CD4-positive, alpha-beta T cell (primary cell): ENCODE measurements at places on chromosomes 6 and 20.

- no peak for DNase-seq
Observed at GRCh38 chr20:62080249-62080990, 14.7 kb upstream of the TAF4 start.

DNA sequence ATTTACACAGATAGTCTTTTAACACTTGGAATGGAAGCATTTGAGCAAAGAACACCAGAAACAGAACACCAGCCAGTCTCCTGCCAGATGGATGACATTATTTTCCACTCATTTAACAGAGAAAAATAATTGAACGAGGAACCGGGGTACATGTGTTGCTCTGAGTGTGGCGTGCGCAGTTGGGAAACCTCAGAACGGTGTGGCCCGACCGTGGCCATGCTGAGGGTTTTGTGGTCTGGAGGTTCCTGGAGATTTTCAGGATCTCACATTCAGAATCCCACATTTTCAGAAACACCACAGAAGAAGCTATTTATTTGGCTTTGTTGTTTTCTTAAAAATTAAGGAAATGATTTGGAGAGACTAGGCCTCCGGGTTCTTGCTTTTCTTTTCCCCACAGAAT is 126.9 kb upstream of the QKI start:
- DNase-seq = no peak

DNA sequence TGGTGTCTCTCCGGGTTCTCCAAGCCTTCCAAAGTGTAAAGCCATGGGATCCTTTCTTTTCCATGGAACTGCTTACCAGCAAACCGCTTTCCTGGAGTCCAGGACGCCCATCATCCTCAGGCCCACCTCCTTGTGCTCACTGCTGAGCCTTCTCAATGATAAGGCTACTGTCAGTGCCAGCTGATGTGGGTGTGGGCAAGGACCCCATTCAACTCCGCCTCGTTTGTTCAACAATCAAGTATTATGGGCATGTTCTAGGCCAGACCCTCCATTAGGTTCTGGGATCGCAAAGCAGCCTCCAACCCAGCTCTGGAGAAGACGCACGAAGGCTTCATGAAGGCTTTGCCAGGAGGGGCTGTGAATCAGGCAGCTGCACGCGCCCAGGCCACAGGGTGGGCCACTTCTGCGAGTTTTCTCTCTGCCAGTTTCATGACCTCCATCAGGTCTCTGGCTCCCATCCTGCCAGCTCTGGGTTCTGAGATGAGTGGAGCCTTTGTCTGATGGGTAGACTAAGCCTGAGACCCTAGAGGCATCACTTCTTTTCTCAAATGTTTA is 177.1 kb downstream of the MRPL14 start:
- no peak for DNase-seq

- DNase-seq = peak; percentile 4
Observed at GRCh38 chr20:61263084-61263695, 11.1 kb downstream of the CDH4 start.

- DNase-seq = peak; percentile 7
Observed at GRCh38 chr20:60138256-60139220, 180.3 kb downstream of the CDH26 start.

DNA sequence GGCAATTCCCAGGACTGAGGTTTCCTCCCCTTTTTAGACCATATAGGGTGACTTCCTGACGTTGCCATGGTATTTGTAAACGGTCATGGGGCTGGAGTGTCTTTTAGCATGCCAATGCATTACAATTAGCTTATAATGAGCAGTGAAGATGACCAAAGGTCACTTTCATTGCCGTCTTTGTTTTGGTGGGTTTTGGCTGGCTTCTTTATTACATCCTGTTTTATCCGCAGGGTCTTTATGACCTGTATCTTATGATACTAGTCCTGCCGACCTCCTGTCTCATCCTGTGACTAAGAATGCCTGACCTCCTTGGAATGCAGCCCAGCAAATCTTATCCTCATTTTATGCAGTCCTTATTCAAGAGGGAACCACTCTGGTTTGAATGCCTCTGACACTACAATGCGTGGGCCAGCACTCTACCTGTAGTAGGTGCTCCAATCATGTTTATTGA is 190.1 kb downstream of the KCNQ5 start:
- DNase-seq = no peak

DNA sequence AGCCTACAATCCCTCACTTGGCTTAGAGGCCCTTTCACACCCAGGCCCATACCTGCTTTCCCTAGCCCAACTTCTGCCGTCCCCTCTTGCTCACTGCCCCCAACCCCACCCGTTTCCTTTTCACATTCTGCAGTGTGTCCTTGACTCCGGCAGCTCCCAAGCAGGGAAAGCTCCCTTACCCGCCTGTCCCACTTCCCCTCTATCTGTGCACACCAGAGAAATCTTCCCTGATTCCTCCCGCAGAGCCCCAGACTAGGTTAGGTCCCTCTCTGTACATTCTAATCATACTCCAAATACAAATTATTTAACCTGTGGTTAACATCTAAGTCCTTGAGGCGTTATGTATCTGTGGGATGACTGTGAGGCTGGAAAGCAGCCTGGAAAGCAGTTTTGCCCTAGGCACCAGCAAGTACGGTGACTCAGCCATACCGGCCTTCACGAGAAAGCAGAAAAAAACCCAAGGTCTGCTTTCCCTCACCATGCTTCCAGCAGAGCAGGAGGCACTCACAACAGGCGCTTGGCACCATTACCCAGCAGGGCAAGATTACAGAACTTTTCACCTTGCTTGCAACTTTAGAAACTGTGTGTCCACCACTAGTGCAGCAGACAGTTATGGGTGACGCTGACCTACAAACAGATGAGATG is 22.3 kb downstream of the ELOVL5 start:
- DNase-seq = no peak

- DNase-seq = no peak
Observed at GRCh38 chr6:168666699-168667427, 225.9 kb downstream of the SMOC2 start.

DNA sequence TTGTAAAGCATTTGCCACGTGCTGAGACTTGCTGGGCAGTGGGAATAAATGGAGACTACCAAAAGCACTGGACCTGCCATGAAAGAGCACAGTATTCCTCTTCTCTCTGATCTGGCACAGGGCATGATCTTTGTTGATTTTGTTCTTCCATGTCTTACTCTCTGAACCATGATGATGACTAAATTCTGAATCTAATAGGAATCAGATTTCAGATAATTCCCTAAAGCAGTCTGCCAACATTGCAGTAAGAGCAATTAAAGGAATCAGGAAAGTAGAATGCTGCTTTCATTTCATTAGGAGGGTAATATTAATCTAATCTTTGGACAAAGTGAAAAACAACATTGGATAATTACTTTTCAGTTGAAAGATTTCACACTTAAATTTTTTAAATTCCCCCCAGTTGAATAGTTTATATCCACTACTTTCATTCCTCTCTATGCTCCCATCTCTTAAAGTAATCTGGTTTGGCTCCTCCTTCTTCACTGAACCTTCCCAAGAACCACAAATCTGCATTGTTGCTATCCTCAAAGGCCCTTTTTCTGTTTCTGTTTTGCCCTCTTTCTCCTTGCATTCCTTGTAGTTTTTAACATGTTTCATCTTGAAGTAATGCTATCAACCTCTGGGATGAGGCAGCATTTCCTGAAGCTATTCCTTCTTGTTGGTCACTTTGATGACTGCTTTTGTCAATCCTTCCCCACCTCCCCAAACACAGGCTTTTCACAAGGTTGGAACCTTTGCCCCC is 243.2 kb upstream of the TENT5A start:
- no peak for DNase-seq

- no peak for DNase-seq
Observed at GRCh38 chr6:4611429-4612129, 164.6 kb upstream of the CDYL start.

GRCh38 chr20:25584905-25585704 is at the start of gene NINL:
Gene NINL (minus strand): TSS chr20:25585531. CDS start chr20:25526587, 58,944 bp downstream.
- DNase-seq = peak; percentile 61

GRCh38 chr6:24117021-24117420 is 9.0 kb upstream of the NRSN1 start:
- no peak for DNase-seq

- no peak for DNase-seq
Observed at GRCh38 chr6:46730921-46731461, 4.2 kb downstream of the PLA2G7 start.

DNA sequence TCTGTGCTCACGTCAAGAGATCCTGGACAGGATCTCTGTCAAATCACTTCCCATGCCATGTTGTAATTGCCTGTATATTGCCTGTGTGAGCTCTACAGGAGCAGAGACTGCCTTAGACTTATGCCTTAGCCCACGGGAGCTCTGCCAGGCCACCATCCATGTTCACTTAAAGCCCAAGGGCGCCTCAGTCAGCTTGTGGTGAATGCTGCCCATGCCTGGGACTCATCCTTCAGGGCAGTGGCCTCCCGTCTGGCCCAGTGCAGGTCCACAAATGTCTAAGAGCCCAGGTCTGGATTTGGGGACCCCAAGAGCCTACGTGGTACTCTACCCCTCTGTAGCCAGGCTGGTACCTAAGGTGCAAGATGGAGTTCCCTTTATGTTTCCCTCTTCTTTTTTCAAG is 22.4 kb upstream of the BPIFA2 start:
- no peak for DNase-seq

- no peak for DNase-seq
Observed at GRCh38 chr6:98695091-98695801, 139.1 kb upstream of the POU3F2 start.

DNA sequence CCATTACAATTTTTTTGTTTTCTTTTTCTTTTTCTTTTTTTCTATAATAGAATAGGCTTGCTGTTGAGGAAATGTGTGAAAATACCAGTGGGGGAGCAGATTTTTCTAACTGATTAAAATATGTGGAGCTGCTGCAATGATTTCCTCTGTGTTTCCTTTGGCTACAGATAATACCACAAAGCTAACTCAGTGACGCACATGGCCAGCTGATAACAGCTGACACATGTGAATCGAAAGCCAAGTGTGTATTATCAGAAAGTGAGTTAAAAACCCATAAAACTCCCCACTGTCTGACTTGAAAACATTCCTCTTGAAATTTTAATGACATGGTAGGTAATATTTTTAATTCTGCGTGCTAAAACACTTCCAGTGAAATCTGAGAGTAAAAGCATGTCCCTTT is 70.8 kb upstream of the AHI1 start:
- DNase-seq = peak; percentile 73

DNA sequence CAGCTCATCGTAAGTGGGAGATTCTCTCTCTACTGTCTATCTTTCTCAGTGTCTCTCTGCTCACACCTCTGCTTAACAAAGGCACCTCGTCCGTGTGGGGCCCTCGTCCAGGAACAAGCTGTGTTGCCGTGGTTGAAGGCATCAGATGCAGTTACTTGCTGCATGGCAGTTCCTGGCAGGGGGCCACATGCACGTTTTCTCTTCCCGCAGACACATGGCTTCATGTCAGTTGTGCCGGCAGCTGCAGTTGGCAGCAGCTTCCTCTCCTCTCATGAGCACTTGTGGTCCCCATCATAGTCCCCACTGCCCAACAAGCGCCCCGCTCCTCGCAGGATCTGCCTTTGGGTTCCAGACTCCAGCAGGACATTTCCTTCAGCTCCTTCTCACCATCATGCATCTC is 7.1 kb upstream of the AFDN start:
- no peak for DNase-seq

GRCh38 chr20:51128198-51128597 is 105.3 kb upstream of the KCNG1 start:
- DNase-seq = no peak

GRCh38 chr6:147561726-147562125 is 53.2 kb downstream of the SAMD5 start:
- no peak for DNase-seq

DNA sequence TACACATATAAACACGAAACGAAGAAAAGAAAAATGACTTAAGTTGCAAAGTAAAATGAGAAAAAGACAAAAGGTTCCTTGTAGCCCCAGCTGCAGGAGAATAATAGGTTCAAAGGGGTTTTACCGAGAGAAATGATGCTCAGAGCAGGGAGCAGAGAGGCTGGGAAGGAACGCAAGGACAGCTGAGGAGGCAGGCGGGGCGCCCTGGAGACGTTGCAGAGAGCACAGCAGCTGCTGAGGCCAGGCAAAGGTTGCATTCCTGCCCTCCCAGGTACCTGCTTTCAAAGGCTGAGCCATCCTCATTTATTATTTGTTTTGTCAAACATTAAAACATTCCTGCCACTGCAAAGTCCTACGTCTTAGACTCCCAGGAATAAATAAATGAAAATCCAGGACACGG is 16.2 kb upstream of the VAPB start:
- DNase-seq = no peak

GRCh38 chr6:123588546-123588895 is 48.2 kb downstream of the TRDN start:
- no peak for DNase-seq

GRCh38 chr20:24459733-24460132 is 9.7 kb upstream of the SYNDIG1 start:
- no peak for DNase-seq

- no peak for DNase-seq
Observed at GRCh38 chr20:48247961-48248360, 462.7 kb upstream of the SULF2 start.

DNA sequence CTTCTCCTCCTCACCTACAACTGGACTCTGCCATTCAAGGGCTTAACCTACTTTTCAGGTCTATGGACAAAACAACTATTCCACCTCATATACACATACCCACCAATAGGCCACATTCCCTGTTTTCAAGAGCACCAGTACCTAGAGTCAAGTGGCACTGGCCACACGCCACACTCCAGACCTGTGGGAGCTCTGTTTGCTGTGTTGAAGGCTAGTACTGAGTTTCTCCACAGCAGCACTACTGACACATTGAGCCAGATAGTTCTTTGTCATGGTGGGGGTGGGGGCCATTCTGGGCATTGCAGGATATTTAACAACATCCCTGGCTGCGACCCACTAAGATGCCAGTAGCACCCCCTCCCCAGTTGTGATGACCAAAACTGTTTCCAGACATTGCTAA is 84.1 kb downstream of the RALGAPA2 start:
- DNase-seq = no peak

DNA sequence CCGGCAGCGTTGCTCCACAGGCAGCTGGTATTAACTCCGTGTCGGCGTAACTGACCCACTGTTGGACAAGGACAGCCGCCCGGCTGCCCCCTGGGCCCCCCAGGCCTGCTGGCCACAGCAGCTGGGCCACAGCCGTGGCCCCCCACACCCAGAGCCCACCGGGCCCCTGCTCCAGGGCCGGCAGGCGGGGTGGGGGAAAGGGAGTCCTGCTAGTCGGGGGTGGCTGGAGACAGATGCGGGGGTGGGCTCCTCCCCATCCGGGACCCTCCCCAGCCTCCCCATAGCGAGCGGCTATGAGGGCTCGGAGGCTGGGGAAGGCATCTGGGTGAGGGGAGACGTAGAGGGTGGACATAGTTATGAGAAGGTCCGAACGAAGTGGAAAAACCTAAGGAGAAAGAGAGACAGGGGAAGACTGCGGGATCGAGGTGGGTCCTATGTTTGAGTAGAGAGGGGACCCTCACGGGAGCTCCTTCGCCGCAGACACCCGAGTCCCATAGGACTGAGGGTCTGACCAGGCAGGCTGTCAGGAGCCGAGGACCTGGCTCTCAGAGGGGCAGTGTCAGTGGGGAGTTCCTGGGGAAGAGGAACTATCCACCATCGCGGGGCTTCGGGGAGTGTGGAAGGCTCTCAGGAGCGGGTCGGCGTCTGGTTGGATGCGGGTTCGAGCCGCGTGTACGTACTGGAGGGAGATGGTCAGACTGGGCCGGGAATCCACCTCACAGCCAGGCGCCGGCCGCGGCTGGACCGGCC is 511 bp downstream of the VARS1 start:
- no peak for DNase-seq
